ENCODE measurements at places on chromosomes 3 and 15.
A peak's percentile ranks its signal among the peaks of the same experiment; 100 is the strongest.

DNA sequence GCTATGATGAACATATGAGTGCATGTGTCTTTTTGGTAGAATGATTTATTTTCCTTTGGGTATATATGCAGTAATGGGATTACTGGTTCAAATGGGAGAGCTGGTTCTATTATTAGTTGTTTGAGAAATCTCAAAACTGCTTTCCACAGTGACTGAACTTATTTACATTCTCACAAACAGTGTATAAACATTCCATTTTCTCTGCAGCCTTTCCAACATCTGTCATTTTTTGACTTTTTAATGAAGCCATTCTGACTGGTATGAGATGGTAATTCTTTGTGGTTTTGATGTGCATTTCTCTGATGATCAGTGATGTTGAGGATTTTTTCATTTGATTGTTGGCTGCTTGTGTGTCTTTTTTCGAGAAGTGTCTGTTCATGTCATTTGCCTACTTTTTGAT, 1124.2 kb downstream of the NAALADL2 start:
- no peak for DNase-seq

- no peak for DNase-seq
Observed at GRCh38 chr3:71429597-71429988, 153.9 kb downstream of the FOXP1 start.

DNA sequence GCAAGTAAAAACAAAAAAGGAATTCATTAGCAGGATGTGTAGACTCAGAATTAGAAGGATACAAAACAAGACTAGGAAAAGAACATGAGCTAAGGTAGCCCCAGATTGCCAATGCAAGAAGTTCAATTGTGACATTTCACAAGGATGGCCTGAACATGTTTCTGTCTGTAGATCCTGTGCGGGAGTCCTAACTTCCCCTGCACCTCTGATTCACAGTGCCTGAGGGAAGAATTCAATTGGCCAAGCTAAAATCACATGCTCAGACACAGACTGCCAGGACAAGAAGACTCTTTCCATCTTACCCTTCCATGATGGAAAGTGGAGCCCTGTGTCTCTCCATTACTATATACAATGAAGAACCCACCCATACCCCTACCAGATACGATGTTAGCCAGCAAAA, 251.5 kb downstream of the KCNH8 start:
- no peak for DNase-seq

DNA sequence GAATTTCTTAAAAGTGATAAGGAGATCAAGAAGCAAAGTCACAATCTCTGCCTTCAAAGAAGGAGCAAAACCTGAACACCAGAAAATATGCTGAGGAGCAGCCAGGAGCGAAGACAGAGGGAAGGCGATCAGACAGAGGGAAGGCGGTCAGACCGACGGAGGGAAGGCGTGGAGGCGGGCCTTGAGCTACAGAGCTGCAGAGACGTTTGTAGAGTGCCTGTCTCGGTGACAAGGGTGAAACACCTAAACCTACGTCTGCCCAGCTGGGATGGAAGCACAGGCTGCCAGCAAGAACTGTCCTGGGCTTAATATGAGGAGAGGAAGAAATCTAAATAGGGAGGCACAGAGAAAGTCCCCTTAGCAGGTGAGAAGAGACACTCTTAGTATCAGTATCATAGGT, 476.0 kb downstream of the OCA2 start:
- no peak for DNase-seq

- peak; percentile 39 for DNase-seq
Observed at GRCh38 chr3:190120269-190121060, at the start of gene P3H2. TSS of gene P3H2 (minus strand) at chr3:190120897. CDS start at chr3:190120731, 166 bp downstream.

GRCh38 chr3:10400050-10400748, 79.3 kb upstream of the SEC13 start:
- DNase-seq, result no peak

DNA sequence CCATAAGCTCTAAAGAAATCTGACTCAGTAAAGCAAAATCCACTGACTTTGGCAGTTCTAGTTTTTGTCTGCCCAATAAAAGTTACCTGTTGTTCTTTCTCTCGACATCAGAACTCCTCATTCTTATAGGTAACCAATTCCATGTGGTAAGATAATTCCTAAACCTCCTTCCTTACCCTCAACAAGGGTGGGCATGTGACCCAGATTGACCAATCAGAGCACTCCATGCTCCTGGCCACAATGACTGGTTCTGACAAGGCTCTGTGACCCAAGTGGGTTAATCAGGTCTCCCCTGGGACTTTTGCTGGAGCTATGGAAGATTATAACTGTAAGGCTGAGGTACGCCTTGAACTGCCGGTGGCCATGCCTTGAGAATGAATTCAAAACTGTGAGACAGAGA, 31.7 kb downstream of the LINS1 start:
- DNase-seq, result no peak

DNA sequence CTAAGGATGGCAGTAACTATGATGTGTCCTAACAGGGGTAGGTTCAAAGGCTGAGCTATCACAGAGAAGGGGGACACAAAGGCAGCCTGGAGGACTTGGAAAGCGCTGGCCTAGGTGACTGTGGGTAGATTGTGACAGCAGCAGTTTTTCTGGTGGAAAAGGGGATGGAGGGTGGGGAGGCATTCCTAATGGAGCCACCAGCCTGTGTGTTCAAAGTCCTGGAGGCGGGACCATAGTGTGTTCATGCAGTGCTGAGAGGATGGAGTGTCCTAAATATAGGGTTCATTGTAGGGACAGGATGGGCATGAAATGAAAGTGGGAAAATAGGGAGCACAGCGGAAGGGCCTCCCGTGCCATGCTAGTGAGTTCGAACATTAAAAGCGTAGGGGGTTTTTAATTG, 51.5 kb upstream of the POLR2M start:
- no peak for DNase-seq

DNA sequence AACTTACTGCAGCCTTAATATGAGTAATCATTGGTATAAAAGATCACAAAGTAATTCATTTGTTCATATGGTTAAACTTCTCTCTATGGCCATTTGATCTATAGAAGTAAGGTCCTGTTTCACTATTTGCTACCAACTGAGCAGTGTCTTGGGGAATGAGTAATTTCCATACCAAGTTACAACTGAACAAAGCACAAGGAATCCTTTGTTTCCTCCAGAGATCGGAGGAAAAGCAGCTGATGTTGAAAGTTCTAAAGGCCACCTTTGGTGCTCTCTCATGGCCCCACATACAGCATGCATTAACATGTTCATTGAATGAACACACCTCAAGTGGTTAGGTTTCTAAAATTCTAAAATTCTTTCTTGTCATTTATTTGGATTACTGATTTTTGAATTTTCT, 7.1 kb upstream of the CNTN3 start:
- no peak for DNase-seq

DNA sequence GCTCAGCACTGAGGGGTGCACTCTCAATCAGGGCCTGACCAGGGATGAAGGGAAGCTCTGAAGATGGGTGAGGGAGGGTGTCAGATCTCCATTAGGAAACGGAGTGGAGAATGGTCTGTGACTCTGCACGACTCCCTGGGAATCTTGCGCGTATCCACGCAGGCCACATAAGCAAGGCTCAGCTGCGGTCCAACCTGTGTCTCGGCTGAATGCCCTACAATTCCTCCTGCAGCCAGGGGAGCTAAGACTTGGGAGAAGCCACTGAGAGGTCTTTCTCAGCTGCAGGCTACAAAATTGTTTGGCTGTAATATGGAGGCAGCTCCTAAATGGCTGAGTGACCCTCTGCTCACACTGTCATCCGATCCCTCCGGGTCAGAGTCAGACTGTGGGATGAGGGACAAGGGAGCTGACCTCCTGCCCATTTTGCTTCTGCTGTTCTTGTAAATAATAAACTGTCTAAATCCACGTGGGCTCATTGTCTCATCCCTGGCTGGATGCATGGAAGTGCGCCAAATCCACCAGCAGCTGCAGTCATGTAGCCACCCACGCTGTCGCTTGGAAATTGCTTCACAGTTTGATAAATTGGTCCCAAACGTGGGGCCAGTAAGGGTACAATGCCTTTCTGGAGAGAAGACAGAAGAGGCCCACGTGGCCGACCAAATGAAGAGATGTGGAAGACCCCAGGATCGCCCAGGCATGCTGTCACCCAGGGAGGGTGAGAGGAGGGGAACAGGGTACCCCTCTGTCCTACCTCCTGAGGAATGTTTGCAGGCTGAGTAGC, 30.5 kb downstream of the ALS2CL start:
- DNase-seq, result no peak

DNA sequence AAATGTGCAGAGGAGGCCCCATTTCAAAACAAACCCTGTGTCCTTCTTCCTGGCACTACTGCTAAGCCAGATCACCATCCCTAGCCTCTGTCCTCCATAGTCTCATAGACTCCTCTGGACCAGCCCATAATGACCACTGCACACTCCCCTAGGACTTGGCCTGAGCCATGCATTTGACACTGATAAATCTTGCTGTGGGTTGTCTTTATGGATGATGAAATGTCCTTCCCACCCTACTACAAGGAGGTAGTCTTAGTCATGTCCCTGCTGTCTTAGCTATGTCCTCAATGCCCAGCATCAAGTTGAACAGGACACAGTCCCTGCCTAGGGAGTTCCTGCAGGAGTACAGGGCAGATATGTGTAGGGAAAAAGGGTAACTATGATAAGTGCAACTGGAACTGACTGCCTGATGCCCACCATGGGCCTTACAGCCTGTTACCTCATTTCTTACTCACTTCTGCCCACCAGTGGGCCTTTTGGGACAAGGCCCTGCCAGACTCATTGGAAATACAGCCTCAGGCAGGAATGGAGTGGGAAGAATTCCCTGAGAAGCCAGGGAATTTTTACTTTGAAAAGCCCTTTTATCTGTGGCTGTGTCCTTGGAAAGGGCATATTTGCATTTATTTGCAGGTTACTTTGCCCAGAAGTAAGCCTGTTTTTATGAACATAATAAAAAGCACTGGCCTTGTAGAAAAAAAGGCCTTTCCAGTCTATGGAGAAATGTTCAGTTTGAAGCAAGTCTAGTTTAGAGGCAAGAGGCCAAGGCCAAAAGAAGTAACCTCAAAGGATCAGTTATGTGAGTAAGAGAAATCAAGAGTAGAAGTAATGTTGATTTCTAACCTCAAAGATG, 199.6 kb upstream of the EIF1B start:
- DNase-seq, result no peak
